Posterior vena cava (tissue), 2 donors: ENCODE measurements at places on chromosomes 5 and 9.

DNA sequence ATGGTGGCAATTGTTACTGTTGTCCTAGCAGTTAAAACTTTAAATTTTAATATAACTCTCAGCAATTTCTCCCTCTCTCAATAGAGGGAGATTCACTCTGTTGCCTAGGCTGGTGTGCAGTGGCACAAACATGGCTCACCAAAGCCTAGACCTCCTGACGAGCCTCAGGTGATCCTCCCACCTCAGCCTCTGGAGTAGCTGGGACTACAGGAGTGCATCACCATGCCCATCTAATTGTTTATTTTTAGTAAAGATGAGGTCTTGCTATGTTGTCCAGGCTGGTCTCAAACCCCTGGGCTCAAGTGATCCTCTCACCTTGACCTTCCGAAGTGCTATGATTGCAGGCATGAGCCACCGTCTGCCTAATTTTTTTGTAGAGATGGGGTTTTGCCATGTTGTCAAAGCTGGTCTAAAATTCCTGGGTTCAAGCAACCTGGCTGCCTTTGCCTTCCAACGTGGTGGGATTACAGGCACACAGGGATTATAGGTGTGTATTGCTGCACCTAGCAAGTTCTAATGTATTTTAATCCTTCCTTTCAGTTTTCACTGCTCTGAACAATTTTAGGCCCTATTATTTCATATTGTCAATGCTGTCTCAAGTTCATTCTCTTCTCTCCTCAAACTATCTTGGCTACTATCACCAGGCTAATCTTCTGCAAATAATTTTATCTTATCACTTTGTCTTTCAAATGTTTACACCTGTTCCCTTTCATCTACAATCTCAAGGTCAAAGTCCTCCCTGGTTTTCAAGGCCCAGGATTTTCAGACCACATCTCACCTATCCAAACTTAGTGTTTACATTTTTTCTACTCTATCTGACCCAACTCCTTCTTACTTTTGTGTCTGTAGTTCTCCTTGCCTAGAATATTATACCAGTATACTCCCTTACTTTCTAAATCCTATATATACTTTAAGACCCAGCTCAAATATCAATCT lies 18.9 kb downstream of the ALDH1A1 start:
- DNase-seq: no peak

DNA sequence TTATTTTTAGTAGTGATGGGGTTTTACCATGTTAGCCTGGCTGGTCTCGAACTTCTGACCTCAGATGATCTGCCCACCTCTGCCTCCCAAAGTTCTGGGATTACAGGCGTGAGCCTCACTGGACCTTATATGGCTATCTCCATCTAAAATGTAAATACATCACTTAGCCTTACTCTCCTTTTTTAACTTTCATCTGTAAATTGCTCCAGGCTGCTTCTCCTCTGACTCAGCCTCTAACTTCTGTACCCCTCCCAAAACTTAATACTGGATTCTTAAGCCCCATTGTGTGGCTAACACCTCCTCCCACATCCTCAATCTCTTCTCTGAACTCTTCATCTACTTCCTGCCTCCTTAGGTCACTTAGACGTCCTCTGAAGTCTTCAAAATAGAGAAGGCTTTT lies 4.0 kb downstream of the SNX30 start:
- DNase-seq: no peak

DNA sequence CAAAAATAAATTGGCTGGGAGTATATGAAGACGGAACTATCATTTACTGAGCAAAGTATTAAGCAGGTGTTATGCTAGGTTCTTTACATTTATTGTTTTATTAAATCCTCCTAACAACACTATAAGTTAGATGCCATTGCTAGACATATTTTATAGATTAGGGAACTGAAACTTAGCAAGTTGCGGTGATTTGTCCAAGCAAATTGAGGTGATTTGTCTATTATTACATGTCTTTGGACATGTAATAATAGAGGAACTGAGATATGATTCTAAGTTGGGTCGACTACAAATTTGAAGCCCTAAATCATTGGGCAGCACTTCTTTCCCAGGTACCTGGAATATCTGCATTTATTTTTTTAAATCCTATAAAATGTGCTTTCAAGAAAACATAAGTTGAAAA lies 429.9 kb downstream of the GABRG2 start:
- DNase-seq: no peak

DNA sequence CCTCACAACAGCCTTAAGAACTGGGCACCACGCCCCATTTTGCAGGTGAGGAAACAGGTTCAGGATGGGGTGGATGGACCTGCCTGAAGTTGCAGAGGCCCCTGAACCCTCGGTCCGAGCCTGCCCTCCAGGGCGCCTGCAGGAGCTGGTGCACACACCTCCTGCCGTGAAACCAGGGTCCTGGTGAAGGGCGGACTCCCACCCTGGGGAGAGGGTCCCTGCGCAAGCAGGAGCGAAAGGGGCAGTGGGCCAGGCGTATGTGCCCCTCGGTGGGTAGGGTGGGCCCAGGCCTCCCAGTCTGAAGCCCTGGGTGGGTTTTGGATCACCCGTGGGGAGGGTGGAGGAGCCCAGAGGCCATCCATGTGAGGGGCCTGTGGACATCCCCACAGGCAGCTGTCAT lies 37.9 kb downstream of the HK3 start:
- no peak for DNase-seq

DNA sequence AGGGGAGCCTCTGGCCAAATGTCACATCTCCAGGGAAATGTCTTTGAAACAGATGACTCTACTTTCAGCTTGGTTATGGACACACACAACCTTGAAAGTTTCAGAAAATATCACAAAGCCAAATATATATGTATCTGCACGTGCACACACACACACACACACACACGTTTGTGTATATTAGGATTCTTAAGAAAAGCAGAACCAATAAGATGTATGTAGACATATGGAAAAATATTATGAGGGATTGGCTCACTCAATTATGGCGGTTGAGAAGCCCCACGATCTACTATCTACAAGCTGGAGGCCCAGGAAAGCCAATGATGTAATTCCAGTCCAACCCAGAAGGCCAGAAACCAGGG lies 194.9 kb downstream of the PALM2AKAP2 start:
- DNase-seq: no peak

DNA sequence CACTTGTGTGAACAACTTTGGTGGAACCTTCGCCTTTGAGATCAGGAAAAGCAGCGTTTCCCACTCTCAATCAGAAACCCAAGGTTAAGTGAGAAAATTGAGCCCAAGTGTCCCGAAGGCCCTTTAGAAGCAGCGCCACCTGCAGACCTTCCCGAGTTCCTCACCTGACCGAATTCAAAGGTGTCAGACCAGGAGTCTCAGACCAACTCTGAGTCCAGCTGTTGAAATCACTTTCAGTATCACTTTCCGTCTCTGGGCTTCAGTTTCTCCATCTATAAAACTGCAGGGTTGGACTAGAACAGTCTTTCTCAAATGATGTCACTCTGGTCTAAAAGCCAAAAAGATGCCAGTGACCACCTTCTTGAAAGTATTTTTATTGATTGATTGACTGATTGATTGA lies 31.7 kb upstream of the GRHPR start:
- no peak for DNase-seq

DNA sequence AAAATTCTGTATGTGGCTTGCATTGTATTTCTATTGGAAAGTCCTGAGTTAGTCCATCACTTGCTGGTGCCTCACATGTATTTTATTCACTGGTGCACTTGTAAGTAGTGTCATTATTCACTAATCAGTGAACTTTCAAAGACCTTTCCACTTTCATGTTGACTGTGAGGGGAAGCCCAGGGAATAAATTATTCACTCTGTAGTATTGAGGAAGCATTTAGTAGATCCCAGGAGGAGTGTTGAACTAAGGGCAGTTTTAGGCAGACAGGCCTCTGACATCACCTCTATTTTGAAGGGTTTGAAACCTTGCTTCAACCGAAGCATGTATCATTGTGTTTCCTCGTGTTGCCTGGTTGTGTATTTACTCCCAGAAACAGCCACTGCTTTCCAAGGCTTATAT lies 705.4 kb upstream of the RIOK2 start:
- DNase-seq: no peak

- no peak for DNase-seq
Observed at GRCh38 chr5:90830058-90830457, 271.5 kb downstream of the ADGRV1 start.
